ENCODE measurements at places on chromosomes 5 and 9.

DNA sequence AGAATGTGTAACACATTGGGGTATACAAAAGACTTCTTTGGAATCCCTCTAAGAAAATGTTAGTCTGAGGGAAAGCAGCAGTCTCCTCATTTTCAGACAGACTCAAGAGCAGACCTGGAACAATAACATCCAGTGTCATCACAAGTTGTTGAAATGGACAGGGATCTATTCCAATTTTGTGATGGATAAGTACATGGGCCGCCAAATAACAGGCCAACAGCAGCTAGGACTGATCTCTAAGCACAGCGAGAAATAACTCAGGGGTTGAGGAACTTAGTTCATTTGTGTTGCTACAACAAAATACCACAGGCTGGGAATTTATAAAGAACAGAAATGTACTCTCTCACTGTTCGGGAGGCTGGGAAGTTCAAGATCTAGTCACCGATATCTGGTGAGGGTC is 7.6 kb upstream of the ITGA2 start:
- no peak for DNase-seq

- DNase-seq: no peak
Measured at GRCh38 chr9:89669361-89669842, 64.6 kb downstream of the GADD45G start.

- DNase-seq: no peak
Measured at GRCh38 chr9:76161541-76161940, 232.7 kb downstream of the RFK start.

GRCh38 chr9:11871852-11872251 is 821.3 kb upstream of the TYRP1 start:
- DNase-seq: peak; percentile 63
